ENCODE measurements at places on chromosomes 5 and 9. TPM values are rescaled to one million over a fixed set of nuclear protein-coding genes. Genes with fewer than 3 reads are reported as not detected.
A peak's percentile ranks its signal among the peaks of the same experiment; 100 is the strongest.

PCDHB13 gene
- total RNA-seq, result 2.4 TPM

RAI14 gene
- total RNA-seq, result 95.8 TPM

SPATA6L gene
- total RNA-seq, result 0.39 TPM

SPINK5 gene
- total RNA-seq, result 4.5 TPM

GOLM1 gene
- total RNA-seq, result 82.1 TPM

DNA sequence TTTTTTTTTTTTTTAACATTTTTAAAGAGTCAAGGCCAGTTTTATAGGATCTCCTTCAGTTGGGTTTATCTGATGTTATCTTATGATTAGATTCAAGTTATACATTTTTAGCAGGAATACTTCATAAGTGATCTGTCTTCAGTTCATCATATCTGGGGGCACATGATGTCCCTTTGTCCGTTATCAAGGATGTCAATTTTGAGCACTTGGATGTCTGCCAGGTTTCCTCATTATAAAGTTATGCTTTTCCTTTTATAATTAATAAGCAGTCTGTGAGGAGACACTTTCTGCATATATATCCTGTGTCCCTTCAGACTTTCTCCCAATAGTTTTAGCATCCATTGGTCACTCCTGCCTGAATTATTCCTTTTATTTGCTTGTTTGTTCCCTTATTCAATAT lies 11.8 kb downstream of the HDHD3 start:
- no peaks in the 10 kb centered on the region for H3K36me3 ChIP-seq
- no peaks in the 10 kb centered on the region for H3K27me3 ChIP-seq
- H3K4me3 ChIP-seq, result no peak overlapping the region
- no peak for DNase-seq

- DNase-seq, result peak; percentile 50
- peaks cover 88% of the 10 kb centered on the region for H3K27me3 ChIP-seq
- no peak overlapping the region for H3K27ac ChIP-seq
- peak overlapping the region; percentile 78 for H3K4me3 ChIP-seq
- peaks cover 41% of the 10 kb centered on the region for H3K4me1 ChIP-seq
- H3K36me3 ChIP-seq, result peaks cover 5% of the 10 kb centered on the region
These were observed 2.1 kb downstream of the NR4A3 start for GRCh38 chr9:99823681-99824377.

GRCh38 chr5:159341906-159342310 lies 11.6 kb upstream of the IL12B start:
- DNase-seq, result no peak
- H3K27ac ChIP-seq, result no peak overlapping the region
- H3K4me3 ChIP-seq, result no peak overlapping the region
- no peaks in the 10 kb centered on the region for H3K27me3 ChIP-seq
- H3K36me3 ChIP-seq, result no peaks in the 10 kb centered on the region

DNA sequence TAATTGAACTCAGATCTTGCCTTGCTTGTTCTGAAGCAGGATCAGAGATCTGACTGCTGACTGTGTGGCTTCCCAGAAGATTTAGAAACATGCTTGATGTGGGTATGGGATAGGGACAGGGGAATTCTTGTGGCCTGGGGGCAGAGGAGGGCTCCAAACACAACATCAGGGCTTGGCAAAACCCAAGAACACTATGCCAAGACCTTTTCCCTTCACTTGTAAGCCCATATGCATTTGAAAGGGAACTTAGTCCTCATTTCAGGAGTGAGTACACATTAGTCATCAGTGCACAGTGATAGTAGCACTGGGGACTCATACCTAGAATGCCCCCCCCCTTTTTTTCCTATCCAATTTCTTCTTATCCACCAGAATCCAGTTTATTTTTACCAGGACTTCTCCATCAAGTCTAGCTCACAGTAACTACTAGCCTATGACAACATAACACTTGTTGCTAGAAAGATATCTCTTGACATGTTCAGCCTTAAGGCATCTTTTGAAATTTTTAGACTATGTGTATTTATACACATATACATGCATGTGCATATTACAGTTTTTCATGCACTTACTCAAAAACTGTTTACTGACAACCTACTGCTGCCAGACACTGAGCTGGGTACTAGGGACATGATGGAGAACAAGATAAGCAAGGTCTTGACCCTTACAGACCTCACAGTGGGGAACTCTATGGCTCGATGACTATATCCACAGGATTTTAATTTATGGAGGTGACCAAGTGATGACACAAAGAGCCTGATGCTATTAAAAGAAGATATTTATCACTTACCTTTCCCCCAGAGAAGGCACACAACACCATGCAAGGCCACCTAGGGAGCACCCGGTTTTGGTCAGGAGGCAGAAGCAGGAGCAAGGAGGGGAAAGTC lies 158.3 kb upstream of the MAP3K1 start:
- no peaks in the 10 kb centered on the region for H3K27me3 ChIP-seq
- no peak overlapping the region for H3K27ac ChIP-seq
- no peak overlapping the region for H3K4me3 ChIP-seq
- H3K4me1 ChIP-seq, result no peaks in the 10 kb centered on the region

- no peaks in the 10 kb centered on the region for H3K27me3 ChIP-seq
- DNase-seq, result no peak
- H3K36me3 ChIP-seq, result no peaks in the 10 kb centered on the region
- H3K27ac ChIP-seq, result no peak overlapping the region
These were observed 148.1 kb downstream of the RGS3 start for GRCh38 chr9:113611461-113612215.

DNA sequence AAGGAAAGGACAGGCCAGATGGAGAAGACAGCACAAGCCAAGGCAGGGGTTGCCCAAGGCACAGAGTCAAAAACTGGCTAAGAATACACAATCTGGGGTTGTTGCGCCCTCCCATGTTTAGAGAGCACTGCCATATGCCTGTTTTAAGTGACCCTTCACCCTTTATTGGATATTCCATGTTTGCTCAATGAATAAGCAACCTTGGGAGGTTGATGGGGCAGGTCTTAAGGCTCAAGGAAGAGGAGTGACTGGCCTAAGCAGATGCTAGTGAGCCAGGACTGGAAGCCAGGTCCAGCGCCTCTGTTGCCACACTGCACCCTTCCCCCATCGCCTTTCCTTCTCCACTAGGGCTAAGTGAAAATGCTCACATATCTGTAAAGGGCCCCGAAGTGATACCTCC lies 6.7 kb downstream of the TXN start:
- no peak overlapping the region for H3K4me3 ChIP-seq
- DNase-seq, result no peak
- peaks cover 16% of the 10 kb centered on the region for H3K36me3 ChIP-seq
- peaks cover 9% of the 10 kb centered on the region for H3K4me1 ChIP-seq

DNA sequence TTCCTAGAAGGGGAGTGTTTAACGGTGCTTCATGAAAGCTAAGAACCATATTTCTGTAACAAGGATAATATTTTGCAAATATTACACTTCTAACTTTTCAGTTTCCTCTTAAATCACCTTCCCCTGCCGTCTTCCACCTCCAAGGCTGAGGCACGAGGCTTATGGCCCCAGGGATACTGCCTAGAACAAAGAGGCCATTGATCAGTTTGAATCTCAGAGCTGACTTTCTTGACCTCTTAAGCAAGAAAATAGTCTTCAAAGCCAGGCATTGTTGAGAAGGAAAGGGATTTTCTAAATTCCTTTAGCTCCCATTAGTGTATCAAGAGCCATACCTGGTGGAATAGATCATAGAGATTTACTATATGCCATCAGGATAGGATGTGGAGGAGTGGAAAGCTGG lies 566.2 kb downstream of the BNC2 start:
- peaks cover 3% of the 10 kb centered on the region for H3K4me1 ChIP-seq
- no peaks in the 10 kb centered on the region for H3K27me3 ChIP-seq
- H3K27ac ChIP-seq, result no peak overlapping the region
- no peak for DNase-seq
- H3K4me3 ChIP-seq, result no peak overlapping the region

DNA sequence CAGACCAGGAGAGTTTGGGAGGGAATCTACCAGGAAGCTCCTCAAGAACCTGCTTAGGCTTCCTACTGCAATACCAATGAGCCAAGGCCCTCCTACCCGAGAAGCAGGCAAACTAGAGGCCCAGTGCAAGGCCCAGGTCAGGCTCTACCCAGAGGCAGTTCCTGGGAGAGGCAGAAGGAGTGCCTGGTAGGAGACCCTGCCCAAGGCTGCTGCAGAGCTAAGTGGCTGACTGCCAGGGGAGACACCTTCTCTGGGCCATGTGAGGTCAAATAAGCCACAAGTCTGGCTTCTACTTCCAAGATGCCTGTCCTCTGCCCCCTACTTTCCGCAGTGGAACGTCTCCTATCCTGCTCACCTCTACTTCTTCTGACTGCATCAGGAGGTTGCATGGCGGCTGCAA lies 17.8 kb downstream of the ACSL6 start:
- H3K36me3 ChIP-seq, result no peaks in the 10 kb centered on the region
- no peaks in the 10 kb centered on the region for H3K27me3 ChIP-seq
- H3K4me1 ChIP-seq, result peaks cover 6% of the 10 kb centered on the region

- H3K36me3 ChIP-seq, result no peaks in the 10 kb centered on the region
- no peaks in the 10 kb centered on the region for H3K27me3 ChIP-seq
- no peaks in the 10 kb centered on the region for H3K4me1 ChIP-seq
- H3K4me3 ChIP-seq, result no peak overlapping the region
- no peak overlapping the region for H3K27ac ChIP-seq
These were observed 84.1 kb downstream of the SH3PXD2B start for GRCh38 chr5:172370237-172370640.

DNA sequence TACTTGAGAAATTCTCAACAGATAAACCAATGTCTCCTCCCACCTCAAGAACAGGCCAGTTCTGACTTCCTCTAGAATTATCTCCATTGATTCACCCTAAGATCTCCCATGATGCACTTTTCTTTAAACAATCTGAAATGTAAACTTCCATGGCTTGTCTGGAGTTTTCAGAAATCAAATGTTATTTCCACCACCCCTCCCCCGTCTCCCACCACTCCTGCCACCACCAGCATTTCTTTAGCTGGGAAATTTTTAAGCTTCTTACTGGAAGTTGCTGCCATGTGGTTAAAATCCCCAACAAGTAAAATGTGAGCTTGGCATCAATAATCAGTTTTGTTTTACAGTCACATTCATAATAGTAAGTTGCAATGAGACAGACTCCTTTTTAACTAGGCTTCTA lies 32.8 kb upstream of the BASP1 start:
- DNase-seq, result no peak
- no peaks in the 10 kb centered on the region for H3K36me3 ChIP-seq
- no peak overlapping the region for H3K4me3 ChIP-seq
- no peaks in the 10 kb centered on the region for H3K27me3 ChIP-seq
- no peaks in the 10 kb centered on the region for H3K4me1 ChIP-seq

- no peak for DNase-seq
- H3K27ac ChIP-seq, result no peak overlapping the region
- no peaks in the 10 kb centered on the region for H3K36me3 ChIP-seq
- H3K4me3 ChIP-seq, result no peak overlapping the region
These were observed 49.9 kb upstream of the GDNF start for GRCh38 chr5:37889612-37890317.

- peak overlapping the region; percentile 83 for H3K27ac ChIP-seq
- no peaks in the 10 kb centered on the region for H3K36me3 ChIP-seq
- H3K27me3 ChIP-seq, result no peaks in the 10 kb centered on the region
- H3K4me3 ChIP-seq, result 0 out of 2 replicates have a peak overlapping the region, but pooled peaks have one; percentile 6
- H3K4me1 ChIP-seq, result peaks cover 33% of the 10 kb centered on the region
- DNase-seq, result peak; percentile 68
These were observed 277.6 kb downstream of the ZNF608 start for GRCh38 chr5:124468671-124469411.

- no peak overlapping the region for H3K4me3 ChIP-seq
- H3K4me1 ChIP-seq, result no peaks in the 10 kb centered on the region
- H3K36me3 ChIP-seq, result no peaks in the 10 kb centered on the region
- no peak overlapping the region for H3K27ac ChIP-seq
- H3K27me3 ChIP-seq, result no peaks in the 10 kb centered on the region
- no peak for DNase-seq
These were observed 110.5 kb downstream of the JMY start for GRCh38 chr5:79346420-79346824.

DNA sequence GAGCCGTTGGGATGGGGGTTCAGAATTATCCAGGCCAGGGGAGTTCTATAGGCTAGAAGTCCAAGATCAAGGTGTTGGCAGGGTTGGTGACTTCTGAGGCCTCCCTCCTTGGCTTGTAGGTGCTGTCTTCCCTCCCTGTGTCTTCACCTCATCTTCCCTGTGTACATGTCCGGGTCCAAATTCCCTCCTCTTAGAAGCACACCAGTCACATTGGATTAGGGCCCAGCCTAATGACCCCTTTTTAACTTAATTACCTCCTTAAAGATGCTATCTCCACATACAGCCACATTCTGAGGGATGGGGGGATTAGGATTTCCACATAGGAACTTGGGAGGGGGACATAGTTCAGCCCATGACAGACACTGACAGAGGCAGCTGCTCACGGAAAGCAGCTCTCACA lies 12.1 kb downstream of the LRSAM1 start:
- H3K27ac ChIP-seq, result no peak overlapping the region
- H3K4me3 ChIP-seq, result no peak overlapping the region
- no peaks in the 10 kb centered on the region for H3K4me1 ChIP-seq
- no peak for DNase-seq

- H3K27ac ChIP-seq, result no peak overlapping the region
- H3K4me1 ChIP-seq, result no peaks in the 10 kb centered on the region
- H3K36me3 ChIP-seq, result no peaks in the 10 kb centered on the region
- peak; percentile 78 for DNase-seq
These were observed 686.5 kb upstream of the DMAC1 start for GRCh38 chr9:8486095-8486494.

GRCh38 chr5:38790891-38791290 lies 54.9 kb upstream of the OSMR start:
- H3K4me3 ChIP-seq, result no peak overlapping the region
- H3K27ac ChIP-seq, result no peak overlapping the region
- no peaks in the 10 kb centered on the region for H3K27me3 ChIP-seq

GRCh38 chr5:147340941-147341340 lies 106.1 kb downstream of the STK32A start:
- DNase-seq, result no peak
- H3K27ac ChIP-seq, result no peak overlapping the region
- H3K27me3 ChIP-seq, result no peaks in the 10 kb centered on the region
- H3K36me3 ChIP-seq, result no peaks in the 10 kb centered on the region

GRCh38 chr5:155605920-155606319 lies 592.4 kb downstream of the KIF4B start:
- no peak overlapping the region for H3K4me3 ChIP-seq
- no peak overlapping the region for H3K27ac ChIP-seq
- H3K4me1 ChIP-seq, result no peaks in the 10 kb centered on the region
- no peaks in the 10 kb centered on the region for H3K27me3 ChIP-seq
- DNase-seq, result no peak

- no peak overlapping the region for H3K27ac ChIP-seq
- DNase-seq, result no peak
- H3K36me3 ChIP-seq, result no peaks in the 10 kb centered on the region
- no peaks in the 10 kb centered on the region for H3K27me3 ChIP-seq
These were observed 7.1 kb upstream of the NANS start for GRCh38 chr9:98049288-98050072.

DNA sequence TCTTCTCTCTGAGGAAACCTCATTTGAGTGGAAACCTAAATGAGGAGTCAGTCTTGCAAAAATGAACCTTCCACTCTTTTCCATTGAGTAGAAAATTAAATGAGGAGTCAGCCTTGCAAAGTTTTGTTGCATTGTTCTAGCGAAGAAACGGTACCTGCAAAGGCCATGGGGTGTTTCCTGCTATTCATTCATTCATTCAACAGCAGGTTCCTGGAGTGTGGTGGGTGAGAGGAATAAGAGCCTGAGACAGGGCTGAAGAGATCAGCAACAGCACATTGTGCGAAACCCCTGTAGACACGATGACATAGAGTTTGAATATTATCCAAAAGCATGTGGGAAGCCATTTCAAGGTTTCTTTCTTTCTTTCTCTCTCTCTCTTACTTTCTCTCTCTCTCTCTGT lies 14.6 kb upstream of the SETX start:
- H3K27me3 ChIP-seq, result no peaks in the 10 kb centered on the region
- no peak overlapping the region for H3K4me3 ChIP-seq
- H3K36me3 ChIP-seq, result no peaks in the 10 kb centered on the region
- DNase-seq, result no peak
- H3K4me1 ChIP-seq, result no peaks in the 10 kb centered on the region

- DNase-seq, result no peak
- no peak overlapping the region for H3K4me3 ChIP-seq
- H3K4me1 ChIP-seq, result peaks cover 23% of the 10 kb centered on the region
These were observed 96.5 kb downstream of the GADD45G start for GRCh38 chr9:89701221-89701798.

Measured in GM23338 (cell line).